ENCODE measurements at places on chromosomes 2 and 18.

GRCh38 chr2:221473451-221473850 is 98.7 kb downstream of the EPHA4 start:
- DNase-seq: no peak

- no peak for DNase-seq
These were observed 26.3 kb downstream of the DHRS9 start for GRCh38 chr2:169095621-169096105.

- no peak for DNase-seq
These were observed 235.6 kb downstream of the CPS1 start for GRCh38 chr2:210792000-210792399.

- DNase-seq: no peak
These were observed 35.9 kb downstream of the SMC6 start for GRCh38 chr2:17717666-17718065.

DNA sequence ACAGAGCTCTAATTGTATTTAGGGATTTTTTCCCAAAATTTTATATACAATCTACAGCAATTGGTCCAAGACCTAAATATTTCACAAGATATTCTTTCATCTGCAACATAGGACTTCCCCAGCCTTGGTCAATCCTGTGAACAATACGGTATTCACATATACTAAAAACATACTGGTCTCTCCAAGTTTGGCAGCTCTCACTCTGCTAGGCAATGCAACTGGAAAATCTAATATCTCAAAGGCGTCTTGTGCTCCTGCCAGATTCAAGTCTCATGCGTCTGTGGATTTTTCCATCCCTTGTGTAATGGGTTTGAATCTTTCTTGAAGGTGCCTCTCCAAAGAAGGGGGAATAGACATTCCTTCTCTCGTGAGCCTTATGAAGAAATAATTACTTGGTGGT is 27.4 kb upstream of the MBOAT2 start:
- no peak for DNase-seq

DNA sequence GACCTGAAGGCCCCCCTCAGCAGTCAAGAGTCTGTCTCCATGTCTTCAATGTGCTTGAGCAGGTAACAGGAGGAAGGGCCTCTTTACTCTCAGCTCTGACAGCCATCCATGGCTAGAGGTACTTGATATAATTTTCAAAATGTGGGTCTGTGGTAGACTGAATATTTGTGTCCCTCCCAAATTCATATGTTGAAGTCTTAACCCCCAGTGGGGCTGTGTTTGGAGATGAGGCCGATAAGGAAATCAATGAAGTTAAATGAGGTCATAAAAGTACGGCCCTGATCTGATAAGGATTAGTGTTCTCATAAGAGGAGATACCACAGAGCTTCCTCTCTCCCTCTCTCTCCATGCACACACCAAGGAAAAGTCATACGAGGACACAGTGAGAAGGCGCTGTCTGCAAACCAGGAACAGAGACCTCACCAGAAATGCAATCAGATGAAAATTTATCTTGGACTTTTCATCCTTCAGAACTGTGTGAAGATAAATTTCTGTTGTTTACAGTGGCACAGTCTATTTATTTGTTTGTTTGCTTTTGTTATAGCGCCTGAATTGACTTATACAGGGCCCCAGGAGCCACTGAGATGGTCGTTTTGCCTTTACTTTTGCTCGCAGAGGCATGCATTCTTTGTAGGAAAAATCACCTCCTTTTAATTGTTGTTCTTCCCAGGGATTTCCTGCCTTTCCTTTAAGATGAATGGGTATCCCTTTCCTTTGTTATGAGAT is 274.8 kb upstream of the TRIB2 start:
- DNase-seq: no peak

DNA sequence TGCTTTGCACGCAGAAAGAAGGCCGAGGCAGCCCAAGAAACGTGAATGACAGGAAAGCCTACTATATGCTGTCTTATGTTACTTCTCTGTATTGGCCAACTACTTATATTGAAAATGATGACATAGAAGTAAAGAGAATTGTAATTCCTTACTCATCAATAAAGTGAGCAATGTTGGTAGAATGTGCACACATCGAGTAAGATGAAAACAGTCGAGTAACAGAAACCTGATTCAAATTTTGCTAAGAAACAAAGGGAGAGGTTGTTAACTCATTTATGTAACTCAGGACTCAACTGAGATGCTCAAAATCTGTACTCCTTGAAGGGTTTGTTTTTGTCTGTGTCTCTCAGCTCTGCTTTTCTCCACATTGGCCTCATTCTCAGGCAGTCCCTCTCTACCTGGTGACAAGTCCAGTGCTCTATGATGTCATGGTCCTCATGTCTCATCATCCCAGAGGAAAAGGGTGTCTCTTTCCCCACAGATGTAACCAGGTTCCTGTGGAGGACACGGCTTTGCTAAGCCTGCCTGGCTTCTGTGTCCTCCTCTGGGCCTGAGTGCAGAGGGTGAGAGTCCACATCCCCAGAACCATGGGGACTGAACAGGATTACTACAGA is 30.3 kb upstream of the CCDC93 start:
- no peak for DNase-seq

GRCh38 chr2:206311026-206311425 is 36.6 kb downstream of the ZDBF2 start:
- DNase-seq: no peak

Measured in SK-N-MC (cell line).